ENCODE measurements at places on chromosomes 7 and 10.

GRCh38 chr10:126496771-126497545 lies 108.7 kb upstream of the ADAM12 start:
- no peak for DNase-seq

- no peak for DNase-seq
These were observed 22.5 kb downstream of the ARL4A start for GRCh38 chr7:12709726-12710502.

DNA sequence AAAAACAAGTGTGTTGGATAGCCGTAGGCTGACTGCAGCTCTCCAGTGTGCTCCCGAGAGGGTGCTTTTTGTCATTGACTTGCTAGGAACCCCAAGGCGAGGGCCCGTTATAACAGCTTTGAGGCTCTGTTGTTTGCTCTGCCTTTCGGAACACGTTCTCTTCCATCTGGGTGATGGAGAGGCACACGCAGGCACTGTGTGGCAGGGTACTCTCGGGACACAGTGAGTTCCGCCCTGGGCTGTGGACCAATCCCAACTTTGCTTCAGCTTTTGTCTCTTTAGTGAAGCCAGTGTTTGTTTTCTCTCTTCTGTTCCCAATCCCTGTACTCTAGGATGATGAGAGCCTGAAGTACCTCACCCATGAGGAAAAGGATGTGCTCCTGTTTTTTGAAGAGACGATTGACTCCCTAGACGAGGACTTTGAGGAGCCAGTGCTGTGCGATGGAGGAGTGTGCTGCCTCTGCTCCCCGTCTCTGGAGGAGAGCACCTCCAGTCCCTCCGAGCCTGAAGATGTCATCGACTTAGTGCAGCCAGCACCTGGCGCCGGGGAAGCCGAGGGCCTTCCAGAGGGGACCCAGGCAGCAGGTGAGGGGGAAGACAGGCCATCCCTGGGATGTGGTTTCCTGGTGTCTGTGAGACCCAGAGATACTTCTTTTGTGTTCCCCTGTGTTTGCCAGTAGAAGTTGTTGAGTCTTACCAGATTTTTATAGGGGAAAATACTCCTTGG lies 43.2 kb downstream of the PROSER2 start:
- DNase-seq = no peak

DNA sequence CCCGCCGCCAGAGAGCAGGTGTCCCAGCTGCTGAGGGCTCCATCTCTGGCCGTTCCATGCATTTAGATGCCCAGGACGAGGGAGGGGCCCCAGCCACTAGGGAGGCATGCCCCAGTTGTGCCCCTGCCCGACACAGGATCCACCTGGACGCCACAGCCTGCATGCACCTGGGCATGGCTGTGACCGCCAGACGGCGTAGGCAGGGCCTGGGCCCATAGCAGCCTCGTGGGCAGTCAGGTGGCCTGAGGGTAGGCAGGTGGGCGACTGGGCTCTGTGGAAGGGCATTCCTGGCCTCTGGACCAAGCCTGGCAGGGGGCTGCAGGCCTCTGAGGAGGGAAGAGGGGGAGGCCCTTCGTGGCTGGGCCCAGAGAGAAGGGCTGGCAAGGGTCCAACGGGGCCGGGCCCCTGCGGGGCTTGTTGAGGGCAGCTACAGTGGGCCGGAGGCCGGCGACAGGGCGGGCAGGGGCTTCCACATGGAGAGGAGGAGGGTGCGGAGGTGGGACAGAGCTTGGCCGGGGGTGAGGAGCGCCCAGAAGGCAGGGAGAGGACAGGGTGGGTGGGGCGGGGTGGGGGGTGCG lies 76.0 kb upstream of the NKX6-2 start:
- DNase-seq = no peak

GRCh38 chr10:127347202-127347959 lies 151.0 kb upstream of the INSYN2A start:
- peak; percentile 6 for DNase-seq

- no peak for DNase-seq
These were observed 202.0 kb upstream of the LRRTM3 start for GRCh38 chr10:66723608-66724400.

DNA sequence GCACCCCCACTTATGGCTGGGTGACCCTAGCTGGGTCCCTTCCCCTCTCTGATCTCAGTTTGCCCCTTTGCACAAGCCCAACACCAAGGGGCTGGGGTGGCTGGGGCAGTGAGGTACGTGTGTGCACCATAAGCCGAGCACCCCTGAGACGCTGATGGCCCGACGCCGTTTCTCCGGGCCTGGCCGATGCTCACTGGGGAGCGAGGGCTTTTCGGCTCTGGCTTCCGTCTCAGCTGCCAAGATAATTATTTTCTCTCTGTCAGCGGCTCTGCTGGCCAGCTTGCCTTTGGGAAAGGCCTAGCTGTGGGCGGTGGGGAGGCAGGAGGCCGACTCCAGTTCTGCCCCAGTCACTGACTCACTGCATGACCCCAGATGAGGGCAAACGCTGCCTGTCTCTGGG lies 91.0 kb downstream of the ZMIZ1 start:
- no peak for DNase-seq

GRCh38 chr7:75711656-75712514 lies 26.9 kb downstream of the HIP1 start:
- peak; percentile 37 for DNase-seq

- DNase-seq = no peak
These were observed 68.5 kb downstream of the GLI3 start for GRCh38 chr7:42168512-42168911.

DNA sequence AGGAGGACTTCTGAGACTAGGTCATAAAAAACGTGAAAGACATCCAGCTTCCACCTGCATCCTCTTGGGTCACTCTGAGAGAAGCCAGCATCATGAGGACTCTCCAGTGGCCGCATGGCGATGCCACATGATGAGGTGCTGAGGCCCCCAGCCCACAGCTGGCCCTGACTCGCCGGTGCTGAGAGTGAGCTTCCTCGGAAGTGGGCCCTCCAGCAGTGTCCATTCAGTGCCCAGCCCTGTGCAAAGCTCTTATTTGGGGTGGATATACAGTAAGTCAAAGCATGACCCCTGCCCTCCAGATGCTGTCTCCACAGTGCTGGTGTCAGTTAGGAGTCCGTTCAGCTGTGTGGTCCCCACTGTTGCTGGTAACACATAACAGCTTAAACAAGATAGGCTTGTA lies 93.6 kb upstream of the CHST15 start:
- DNase-seq = no peak

- DNase-seq = no peak
These were observed 2.6 kb downstream of the CDHR1 start for GRCh38 chr10:84196941-84197340.

DNA sequence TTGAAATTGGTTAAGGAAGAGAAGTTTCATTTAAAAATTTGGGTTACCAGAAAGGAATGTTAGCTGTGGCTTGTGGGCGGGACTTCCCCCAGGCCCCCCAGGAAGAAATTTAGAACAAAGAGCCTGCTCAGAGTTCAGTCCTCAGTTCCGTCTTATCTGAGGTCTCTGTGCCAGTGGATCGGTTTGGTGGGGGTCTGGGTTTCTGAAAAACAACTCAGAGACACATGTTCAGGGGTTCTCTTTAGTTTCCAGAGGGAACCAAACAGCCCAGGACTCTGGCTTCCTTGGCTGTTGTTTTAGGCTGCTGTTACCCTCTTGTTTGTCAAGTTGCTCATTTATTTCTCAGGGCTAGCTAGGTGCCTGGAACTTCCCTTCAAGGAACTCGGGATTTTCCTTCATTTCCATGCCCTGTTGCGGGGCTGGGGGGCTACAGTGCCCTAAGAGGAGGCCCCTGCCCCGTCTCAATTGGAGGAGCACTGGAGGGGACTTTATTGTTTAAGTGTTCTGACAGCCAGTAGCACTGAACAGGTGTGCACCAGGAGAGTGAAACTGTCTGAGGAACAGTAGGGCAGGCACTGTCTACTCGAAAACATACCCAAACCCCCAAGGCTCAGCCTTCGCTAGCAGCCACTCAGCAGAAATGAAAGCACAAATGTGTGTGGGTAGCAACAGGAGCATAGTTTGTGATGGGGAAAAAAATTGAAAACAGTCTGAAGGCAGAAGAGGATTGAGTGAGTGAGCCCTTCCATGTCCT lies 59.9 kb downstream of the ALOX5 start:
- no peak for DNase-seq

GRCh38 chr7:121994625-121995410 lies 121.9 kb downstream of the PTPRZ1 start:
- DNase-seq = peak; percentile 47

DNA sequence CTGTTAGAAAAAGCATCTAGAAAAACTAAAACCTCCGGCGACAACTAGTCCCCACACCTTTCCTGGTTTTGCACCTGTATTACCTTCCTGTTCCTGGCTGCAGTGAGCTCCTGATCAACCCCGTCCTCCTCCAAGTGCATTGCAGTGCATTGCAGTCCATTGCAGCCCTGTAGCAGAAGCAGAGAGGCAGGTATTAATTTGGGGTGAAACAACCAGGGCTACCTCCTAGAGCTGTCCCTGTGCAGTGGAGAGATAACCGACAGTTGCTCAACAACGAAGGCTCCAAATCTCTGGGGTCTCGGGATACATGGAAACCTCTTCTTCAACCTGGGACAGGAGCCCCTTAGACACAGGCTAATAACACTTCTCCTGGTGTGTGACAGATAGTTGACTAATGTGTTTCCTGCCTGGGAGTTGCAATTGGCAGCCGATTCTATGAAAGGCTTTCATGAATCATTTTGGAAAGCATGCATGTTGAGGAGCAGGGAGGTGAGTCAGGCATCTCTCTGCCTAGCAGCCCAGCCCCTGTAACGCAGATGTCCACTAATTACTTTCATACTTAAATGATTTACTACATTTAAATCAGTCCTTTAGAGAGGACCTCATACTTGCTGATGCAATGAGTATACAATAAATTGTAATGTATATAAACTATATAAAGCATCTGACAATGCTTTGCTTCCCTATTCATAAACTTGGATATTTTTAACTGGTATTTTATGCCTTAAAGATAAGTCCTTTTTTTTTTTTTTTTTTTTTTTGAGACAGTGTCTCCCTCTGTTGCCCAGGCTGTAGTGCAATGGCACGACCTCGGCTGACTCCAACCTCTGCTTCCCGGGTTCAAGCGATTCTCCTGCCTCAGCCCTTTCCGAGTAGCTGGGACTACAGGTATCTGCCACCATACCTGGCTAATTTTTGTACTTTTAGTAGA lies 59.0 kb downstream of the PRR15 start:
- no peak for DNase-seq

DNA sequence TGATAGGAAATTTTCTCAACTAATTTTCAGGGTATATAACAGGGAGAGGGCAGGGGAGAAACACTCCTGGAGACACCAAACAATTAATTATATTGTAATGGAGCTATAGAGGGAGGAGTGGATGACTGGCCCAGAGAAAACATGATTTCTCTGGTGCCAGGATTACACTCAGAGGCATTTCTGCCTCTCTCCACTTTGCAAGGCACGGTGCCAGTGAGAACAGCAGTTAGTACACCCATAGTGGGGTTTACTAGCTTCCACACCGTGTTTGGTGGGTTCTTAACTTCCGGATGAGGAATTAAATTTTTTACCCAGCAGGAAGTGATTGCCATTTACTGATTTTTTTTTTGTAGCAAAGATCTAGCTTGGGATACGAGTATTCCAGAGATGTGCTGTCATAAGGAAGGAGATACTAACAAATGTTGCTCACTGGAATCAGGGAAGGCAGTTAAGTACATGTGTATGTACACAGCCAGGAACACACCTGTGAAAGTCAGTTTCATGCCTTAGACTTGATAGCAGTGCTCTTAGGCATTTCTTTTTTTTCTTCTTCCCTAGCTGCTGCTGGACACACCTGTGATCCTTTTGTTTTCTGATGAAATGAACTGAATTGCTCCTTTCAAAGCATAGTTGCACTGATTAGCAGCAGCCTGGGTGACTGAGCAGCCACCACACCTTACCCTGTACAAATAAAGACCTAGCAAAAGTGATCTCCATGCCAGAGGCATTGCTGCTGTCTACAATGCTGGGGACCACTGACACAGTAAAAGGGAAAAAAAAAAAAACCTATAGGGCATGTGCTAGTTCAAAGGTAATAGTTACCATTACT lies 58.1 kb downstream of the POLL start:
- DNase-seq = no peak

DNA sequence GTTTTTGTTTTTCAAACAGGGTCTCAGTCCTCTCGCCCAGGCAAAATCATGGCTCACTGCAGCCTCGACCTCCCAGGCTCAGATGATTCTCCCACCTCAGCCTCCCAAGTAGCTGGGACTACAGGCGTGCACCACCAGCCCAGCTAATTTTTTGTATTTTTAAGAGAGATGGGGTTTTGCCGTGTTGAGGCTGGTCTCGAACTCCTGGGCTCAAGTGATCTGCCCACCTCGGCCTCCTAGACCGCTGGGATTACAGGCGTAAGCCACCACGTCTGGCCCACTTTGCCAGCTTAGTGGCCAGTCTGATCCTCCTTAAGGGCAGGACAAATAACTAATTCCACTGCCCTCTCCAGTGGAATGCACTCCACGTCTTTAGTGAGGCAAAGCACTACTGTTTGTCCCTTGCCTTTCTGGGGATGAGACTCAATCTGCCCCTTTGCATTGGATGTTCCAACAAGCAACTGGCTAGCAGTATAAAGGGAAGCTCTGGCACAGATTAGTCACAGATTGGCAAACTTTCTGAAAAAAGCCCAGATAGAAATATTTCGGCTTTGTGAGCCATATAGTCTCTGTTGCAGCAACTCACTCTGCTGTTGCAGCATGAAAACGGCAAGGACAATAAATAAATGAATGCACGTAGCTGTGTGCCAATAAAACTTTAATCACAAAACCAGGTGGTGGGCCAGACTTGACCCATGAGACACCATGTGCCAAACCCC lies 143.8 kb upstream of the RHEB start:
- no peak for DNase-seq

- DNase-seq = no peak
These were observed 123.3 kb upstream of the GHITM start for GRCh38 chr10:84015877-84016595.

DNA sequence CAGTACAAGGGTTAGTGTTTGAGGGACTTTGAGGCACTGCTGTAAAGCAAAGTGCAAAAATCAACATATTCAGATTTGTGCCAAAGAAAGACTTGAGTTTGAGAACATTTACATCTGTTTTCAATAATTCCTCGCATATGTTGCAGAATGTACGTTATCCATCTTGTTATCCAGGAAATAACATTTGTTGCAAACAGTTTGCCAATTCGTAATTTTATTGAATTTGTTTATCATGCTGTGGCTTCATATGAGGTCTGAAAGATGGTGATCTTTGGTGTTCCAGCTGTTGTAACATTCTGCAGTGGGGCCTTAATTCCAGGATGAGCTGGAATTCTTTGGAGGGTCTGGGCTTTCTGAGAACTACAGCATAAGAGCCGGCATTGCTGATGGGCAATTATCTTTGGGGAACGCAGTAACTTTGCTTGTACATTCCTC lies 396.2 kb downstream of the LRMDA start:
- no peak for DNase-seq

- DNase-seq = no peak
These were observed 559 bp upstream of the FKBP14 start for GRCh38 chr7:30027065-30027456.

GRCh38 chr10:92131275-92131820 lies 159.5 kb downstream of the CPEB3 start:
- DNase-seq = no peak

- no peak for DNase-seq
These were observed 7.3 kb downstream of the TFPI2 start for GRCh38 chr7:93883078-93883916.

DNA sequence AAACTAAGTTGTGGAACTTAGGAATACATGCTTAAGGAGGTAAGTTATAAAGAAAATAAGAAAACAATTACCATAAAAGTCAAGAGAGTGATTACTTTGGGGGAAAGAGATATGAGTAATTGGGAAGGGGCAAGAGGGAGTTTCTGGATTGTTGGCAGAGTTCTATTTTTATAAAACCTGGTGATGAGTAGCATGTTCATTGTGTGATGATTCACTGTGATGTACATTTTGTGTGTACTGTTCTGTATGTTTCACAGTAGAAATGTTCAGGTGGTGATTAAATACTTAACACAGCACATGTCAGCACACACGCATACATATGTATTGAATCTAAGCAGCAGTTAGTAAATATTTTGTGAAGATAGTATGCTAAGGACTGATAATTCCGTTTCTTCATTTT lies 9.7 kb upstream of the OIT3 start:
- no peak for DNase-seq
